ENCODE measurements at places on chromosomes 3 and 15.

GRCh38 chr3:49255718-49256511, 21.1 kb downstream of the C3orf62 start:
- no peak for DNase-seq

DNA sequence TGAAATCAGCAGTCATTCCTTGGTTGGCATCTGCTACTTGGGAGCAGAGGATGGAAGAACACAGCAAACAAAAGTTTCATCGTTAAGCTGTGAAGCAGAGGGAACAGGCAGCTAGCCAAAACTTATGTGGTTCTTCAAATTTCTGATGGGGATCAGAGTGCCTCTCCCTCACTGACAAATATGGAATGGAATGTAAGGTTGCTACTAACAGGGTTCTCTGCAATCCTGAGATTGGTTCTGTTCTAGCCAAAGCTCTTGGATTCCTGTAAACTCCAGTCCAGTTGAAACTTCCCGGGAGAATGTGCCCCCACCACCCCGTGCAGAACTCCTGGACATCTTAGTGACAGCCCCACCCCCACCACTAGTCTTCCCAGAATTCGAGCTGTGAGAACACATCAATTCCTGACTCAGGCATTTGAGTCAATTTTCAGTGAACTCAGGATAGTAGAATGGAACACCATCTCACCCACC, 55.9 kb upstream of the PHLDB2 start:
- DNase-seq, result no peak

DNA sequence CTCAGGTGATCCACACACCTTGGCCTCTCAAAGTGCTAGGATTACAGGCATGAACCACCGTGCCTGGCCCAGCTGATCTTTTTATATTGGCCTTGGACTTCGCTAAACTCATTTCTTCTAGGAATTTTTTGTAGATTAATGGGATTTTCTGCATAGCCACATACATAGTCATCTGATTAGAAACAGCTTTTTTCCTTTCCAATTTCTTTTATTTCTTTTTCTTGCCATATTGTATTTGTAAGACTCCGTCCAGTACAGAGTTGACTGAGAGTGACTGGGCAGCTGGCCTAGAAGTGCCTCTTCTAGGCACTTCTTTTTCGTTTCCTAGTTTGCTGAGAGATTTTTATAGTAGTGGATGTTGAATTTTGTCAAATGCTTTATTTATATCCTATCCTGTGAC, 37.4 kb downstream of the ARIH1 start:
- no peak for DNase-seq

GRCh38 chr3:144296808-144297207, 325.2 kb downstream of the DIPK2A start:
- no peak for DNase-seq

GRCh38 chr3:23840521-23840920, 34.8 kb downstream of the UBE2E1 start:
- no peak for DNase-seq
